Stimulated activated CD4-positive, alpha-beta T cell treated with anti-CD3 and anti-CD28 coated beads, Interleukin-1b, Interleukin-23, amount 100 ng/mL, for 48 hours (primary cell): ENCODE measurements at places on chromosomes 2 and 18.

DNA sequence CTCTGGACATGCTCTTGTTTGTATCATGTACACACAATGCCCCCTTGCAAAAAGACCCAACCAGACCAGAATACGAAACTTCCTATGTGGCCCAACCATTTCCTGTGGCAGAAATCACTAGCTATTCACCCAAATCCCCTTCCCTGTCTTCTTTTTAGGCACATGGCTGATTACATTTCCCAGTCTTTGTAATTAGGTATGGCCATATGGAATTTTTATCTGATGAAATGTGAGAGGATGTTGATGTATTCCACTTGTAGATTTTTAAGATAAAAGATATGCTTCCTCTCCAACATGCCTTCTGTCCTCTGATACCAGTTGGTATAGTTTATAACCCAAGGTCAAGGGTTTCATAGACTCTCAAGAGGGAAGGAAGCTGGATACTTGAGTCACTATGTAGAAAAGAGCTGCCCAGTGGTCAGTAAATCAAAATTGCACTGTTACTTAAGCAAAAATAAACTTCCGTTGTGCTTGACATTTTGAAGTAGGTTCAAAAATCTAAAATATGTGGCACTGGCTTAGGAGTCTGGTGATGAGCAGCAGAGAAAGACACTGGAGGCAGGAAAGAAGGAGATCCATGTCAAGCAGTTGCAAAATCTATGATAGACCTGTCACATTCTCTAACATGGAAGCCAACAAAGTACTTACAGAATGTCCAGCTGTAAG is 297.4 kb downstream of the SMAD2 start:
- DNase-seq, result no peak

DNA sequence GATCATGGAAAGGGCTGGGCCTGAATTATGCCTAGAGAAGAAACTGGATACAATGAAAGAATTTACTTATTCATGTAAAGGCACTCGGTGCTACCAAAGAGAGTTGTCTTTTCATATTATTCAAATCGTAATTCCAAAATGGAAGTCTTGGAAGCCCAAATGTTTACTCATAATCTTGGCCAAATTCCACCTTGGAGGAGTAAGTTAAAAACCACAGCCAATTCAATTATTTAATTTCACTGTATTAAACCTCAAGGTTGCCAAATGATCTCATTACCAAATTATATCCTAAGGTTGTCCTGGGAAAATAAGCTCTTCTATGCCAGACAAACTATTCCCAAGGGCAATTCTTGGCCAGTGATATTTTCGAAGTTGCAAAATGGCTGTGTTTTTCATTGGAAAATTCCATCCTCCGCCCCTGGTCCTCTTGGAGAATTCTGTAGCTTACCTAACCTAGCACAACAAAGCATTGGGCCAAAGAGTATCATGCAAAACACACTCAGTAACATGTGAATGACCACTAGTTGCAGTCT is 11.1 kb upstream of the VPS4B start:
- no peak for DNase-seq

DNA sequence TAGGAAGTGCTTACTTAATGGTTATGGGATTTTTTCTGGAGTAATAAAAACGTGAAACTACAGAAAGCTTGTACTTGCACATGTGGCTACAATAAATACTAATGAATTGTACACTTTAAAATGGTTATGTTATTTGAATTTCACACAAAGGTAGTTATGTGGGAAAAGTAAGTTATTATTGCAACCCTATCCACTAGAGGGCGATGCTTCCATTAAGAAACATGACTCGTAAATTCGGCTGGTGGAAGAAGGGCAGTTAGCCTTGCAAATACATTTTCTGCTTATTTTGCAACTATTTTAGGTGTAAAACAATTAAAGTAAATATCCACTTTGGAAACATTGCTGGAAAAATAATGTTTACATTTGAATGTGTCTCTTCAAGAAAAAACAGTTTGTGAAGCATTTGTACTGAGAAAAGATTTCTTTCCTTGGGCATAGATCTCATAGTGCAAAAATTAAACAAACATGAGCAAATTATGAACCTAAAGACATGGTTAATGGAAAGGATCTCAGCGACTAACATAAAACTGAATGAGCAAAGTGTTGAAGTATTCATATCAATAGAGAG is 68.1 kb upstream of the CSRNP3 start:
- DNase-seq, result no peak

- no peak for DNase-seq
These were observed 137.2 kb downstream of the CNTNAP5 start for GRCh38 chr2:124162256-124162655.

GRCh38 chr2:179701524-179702110 is 159.8 kb downstream of the ZNF385B start:
- no peak for DNase-seq

DNA sequence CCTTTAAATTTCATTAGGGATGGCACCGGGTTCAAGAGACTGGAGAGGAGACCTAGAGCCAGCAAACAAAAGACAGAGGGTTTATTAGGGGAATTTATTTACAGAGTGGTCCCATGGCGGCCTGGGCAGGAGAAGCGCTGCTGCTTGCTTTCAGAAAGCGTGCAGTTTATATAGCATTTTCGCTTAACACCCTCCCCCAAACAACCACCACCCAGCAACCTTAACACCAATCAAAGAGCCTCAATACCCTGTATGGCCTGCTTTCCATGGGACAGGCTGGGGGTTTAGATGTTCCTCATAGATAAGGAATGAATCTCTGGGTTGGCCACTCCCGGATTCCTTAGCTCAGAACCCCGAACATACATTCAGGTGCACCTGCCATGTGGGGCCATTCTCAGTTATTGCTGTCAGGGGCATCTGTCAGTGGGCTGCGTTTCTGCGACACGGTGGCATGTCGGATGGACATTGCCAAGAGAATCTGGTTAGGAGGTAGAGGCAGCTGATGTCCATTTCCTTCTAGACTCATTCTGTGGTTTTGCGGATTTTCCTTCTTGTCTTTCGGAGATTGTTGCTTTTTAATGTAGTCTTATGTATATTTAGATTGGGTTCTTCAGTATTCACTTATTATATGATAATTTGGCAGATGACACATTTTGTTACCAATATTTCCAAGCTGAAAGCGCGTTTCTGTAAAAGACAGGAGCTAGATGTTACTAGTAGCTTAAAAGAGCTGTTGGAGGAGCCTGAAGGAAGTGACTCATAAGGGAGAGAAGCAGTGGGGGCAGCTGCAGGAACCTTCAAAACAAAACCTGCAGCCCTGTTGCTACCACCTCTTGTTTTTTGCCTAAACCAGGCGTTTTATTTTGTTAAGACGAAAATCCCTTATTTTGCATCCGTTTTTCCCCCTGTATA is 7.2 kb downstream of the AGAP1 start:
- peak; percentile 12 for DNase-seq
